ENCODE measurements at places on chromosomes 1 and 21.

DNA sequence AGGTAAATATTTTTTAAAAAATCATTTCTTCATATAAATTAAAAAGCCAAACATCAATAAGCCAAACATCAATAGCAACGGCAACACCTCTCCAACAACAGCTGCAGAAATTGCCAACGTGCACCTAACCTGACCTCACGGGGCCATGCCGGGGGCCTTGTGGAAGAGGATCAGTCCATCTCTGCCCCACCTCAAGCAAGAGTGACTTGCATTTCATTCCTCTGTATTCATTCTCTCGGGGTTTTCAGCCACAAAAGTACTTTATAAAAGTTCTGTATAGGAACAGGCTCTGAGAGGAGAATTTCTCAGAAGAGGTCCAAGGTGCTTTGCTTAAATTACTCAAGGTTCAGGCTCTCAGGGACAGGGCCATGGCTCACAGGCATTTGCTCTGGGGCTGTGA, 100.9 kb downstream of the RUNX1 start:
- no peak for DNase-seq

GRCh38 chr1:99374109-99374508, 109.8 kb downstream of the PLPPR4 start:
- DNase-seq: no peak

DNA sequence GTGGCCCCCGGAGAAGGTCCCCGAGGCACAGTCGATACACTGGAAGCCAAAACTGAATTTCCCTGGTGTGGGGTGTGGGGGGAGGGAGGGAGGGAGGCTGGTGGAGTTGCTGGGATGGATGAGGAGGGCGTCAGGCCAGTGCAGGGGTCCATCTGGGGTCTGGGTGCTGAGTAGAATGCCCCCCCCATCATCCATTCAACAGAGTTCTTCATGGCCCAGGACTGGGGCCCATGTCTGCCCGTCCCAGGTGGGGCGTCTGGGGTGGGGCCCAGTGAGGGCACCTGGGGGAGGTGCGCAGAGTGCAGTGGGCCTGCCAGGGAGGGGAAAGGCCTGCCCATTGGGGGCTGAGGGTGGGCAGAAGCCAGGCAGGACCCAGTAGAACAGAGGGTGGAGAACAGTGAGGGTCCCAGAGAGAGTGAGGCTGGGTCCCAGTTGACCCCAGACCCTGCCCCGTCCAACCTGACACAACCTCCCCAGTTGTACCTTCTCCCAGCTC, 1.9 kb downstream of the TNFRSF18 start:
- no peak for DNase-seq

- no peak for DNase-seq
These were observed 21.7 kb downstream of the PARK7 start for GRCh38 chr1:7983086-7983778.

DNA sequence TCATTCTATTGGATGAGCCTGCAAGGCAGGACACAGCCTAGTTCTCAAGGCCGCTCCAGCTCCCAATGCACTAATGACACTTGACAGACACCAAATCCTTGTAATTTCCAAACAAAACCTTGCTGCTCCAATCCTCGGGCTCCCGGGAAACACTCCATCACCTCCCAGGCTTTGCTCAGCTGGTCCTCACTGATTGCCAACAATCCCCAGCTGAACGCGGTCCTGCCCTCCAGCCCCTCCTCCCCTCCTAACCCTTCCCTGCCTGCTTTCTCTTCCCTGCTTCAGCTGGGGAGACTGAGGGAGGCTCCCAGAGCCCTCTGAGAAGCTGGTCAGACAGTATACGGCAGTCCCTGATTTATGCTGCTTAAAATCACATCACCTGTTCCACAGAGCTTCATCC, 114.4 kb upstream of the TNR start:
- DNase-seq: no peak

DNA sequence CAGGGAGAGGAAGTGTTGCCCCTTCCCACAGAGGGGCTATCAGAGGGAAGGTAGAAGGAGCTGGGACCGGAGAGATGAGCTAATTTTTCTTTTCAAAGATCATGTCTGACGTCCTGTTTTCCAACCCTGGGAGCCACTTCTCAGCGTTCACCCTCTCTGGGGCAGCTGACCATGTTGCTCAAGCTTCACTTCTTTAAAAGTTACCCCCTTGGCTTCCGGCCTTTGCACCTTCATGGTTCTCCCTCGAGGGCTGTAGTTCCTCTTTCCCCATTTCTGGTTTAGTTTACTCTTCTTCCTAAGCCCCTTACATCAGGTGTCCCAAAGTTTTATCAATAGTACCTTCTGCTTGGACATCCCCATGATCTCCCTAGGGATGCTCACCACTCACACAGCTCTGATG, 23.8 kb upstream of the CSF1 start:
- DNase-seq: no peak

GRCh38 chr21:39822042-39822441, 45.2 kb upstream of the PCP4 start:
- no peak for DNase-seq

GRCh38 chr1:220891224-220892085, 12.2 kb downstream of the HLX start:
- DNase-seq: no peak

DNA sequence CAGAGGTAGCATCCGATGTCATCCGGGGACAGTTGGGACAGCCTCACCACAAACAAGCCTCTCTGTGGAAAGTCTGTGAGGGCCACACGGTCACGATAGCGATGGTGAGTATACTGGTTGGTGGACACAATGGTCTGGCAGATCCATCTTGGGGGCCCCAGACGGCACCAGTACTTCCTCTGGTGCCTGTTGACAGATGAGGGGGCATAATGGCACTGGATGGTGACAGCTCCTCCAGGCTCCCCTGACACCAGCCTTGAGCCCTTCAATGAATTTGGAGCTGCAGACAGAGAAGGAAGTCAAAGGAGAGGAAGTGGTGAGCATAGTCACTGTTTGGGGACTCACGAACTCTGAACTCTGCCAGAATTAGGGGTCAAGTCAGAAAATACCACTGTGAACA, 8.0 kb downstream of the FCAMR start:
- no peak for DNase-seq

DNA sequence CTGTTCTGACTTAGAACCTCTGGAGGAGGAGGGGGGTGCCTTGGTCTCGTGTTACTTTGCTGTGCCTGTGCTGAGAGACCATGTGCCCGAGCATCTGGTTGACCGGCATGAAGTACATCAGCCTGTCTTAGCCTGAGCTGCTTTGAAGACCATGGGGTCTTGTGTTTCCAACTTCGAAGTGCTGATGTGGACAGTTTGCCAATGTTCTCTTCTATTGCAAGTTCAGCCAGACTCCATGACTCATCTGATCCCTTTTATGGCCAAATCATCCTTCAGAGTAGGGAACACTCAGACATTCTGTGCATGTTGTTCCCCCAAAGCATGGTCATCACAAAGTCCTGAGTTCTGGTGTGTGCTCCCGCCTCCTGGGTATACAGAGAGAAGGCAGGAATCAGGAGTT, 6.0 kb upstream of the PLA2G2C start:
- no peak for DNase-seq

DNA sequence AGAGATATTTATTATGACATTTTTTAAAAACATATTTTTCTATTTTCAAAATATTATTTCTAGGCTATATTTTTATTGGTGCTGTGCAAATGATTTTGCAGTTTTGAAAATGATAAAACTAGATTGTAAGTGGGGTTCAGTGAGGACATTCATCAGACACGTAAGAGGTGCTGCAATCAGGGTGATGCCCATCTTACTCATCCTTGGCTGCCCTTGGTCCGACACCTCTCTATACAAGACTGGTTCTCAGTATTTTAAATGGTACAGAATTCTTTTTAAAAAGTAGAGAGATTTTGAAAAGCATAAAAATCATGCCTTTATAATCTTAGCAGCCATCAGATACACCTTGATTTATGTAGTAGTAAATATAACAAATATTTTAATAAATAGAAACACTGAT, 24.0 kb downstream of the HENMT1 start:
- DNase-seq: no peak

DNA sequence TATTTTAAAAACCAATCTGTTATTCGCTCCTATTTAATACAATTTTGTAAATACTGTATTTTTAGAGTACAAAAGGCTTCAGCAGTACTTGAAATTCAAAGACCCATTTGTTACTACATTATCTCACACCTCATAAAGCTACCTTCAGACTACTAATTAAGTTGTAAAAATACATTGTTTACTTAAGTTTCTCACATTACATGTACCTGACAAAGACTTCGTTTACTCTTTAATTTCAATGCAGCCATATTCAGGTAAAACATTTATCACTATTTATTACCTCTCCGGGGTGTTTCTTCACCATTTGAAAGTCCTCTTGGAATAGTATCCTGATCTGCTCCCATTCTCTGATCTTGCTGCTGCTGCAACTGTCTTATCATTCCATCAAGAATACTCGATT, 55.2 kb downstream of the BRWD1 start:
- no peak for DNase-seq

- no peak for DNase-seq
These were observed 11.8 kb downstream of the DRAM2 start for GRCh38 chr1:111127923-111128643.

- no peak for DNase-seq
These were observed 106.2 kb downstream of the UCK2 start for GRCh38 chr1:165933446-165934170.

DNA sequence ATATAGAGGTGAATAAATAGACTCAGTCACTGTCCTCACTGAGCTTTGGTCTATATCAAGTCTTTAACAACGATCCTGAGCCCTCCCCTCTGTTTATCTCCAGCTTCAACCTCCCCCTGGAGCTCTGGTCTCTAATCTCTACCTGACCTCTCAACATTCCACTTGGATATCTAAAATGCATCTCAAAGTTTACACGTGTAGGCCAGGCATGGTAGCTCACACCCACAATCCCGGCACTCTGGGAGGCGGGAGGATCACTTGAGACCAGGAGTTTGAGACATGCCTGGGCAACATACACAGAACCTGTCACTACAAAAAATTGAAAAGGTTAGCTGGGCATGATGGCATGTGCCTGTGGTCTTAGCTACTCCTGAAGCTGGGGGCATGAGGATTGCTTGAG, 53.4 kb downstream of the GADD45A start:
- DNase-seq: no peak
